Glomerular endothelial cell (primary cell): ENCODE measurements at places on chromosomes 16 and 17.

DNA sequence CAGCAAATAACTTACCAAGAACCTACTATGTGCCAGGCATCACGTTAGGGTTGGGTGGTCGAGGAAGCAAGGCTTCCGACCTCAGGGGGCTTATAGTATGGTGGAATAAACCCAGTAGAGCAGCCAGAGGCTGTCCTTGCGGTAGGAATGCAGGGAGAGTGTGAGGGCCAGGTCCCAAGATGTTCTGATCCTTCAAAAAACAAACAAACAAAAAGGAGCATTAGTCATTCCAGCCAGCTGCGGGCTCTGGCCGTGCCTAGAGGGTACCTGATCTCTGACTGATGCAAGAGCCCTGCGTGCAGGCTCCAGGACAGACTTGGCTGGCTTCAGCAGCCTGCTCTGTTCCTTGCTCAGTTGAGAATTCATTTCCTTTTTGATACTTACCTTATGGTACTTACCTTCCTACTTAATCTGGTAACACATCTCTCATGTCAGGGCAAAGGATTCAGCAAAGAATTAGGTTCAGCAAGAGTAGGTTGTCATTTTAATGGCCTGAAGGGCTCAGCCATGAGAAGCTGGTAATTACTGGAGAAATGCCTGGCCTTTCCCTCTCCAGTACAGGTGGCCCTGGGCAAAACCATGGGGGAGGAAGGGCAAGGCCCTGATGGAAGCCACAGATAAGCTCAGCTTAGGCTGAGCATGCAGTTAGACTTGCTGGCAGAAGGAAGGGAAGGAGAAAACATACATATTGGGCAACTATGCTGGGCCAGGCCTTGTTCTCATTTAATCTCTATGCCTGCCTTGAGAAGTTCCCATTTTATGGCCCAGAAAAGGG, 18.4 kb downstream of the CYB5D2 start:
- DNase-seq, result no peak

DNA sequence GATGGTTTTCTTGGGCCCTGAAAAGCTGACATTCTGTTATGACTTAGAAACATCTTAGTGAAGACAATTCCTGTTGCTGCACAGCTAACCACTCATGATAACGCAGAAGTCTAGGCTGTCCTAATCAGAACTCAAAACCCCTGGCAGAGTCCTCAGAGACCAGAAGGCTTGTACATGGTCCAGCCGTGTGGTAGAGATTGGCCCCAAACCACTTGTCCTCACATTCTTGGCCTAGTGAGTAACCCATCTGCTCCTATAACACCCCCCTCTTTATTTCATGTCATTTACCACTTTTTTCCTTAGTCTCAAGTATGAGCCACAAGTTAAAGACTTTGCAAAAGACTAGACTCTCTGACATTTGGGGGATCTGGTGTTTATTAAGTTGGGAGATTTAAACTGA, 116.5 kb upstream of the ADAMTS18 start:
- DNase-seq, result no peak

DNA sequence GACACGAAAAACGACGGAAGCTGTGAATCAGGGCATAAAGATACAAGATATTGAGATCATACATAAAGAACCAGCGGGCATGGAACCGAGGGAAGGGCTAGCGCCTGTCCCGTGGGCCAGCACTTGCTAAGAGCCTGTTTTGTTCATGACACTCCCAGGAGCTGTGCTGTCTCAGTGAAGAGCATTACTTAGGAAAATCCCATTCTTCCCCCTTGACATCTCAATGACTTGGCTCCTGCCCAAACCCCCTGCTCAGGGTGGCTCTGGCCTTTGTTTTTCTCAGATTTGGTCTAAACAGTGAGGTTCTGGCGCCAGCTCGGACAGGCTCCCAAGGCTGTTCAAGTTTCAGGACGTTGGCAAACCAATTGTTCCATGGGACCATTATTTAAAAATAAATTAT, 79.1 kb upstream of the SEC14L1 start:
- DNase-seq, result no peak

DNA sequence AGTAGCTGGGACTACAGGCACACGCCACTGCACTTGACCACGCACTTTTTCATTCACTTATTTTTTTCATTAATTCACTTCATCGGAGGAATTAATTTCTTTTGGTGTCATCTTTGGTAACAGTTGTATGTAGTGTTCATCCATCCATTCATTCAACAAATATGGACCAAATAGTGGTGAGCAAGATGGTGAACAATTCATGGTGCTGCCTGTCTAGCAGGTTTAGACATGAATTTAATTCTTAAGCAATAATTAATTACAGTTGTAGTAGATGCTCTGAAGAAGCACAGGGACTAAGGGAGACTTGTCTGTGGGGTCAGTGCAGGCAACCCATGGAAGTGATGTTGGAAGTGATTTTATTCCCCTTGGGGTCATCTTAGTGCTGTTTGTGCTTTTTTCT, 22.4 kb downstream of the GDE1 start:
- DNase-seq, result no peak

- DNase-seq, result no peak
Measured at GRCh38 chr16:89193576-89194293, 6.6 kb downstream of the SLC22A31 start.

DNA sequence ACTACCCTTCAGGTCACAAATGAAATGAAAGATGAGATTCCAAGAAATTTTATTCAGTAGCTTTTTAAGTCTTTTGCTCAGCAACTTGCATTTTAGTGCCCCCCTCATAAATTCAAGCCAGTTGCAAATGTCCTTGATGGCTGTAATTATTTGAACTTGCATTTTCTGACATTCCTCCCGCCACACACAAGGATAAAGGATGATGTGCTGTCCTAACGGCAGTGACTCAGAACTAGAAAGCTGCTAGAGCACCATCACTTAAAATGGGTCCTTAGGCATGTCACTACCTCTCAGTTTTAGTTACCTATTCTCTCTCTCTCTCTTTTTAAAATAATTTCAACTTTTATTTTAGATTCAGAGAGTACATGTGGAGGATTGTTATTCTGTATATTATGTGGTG, 306.7 kb downstream of the CNTNAP4 start:
- no peak for DNase-seq

- no peak for DNase-seq
Measured at GRCh38 chr16:24255456-24256371, at the start of gene CACNG3. Gene CACNG3 (plus strand): TSS chr16:24256335. CDS start chr16:24256755, 420 bp downstream.

DNA sequence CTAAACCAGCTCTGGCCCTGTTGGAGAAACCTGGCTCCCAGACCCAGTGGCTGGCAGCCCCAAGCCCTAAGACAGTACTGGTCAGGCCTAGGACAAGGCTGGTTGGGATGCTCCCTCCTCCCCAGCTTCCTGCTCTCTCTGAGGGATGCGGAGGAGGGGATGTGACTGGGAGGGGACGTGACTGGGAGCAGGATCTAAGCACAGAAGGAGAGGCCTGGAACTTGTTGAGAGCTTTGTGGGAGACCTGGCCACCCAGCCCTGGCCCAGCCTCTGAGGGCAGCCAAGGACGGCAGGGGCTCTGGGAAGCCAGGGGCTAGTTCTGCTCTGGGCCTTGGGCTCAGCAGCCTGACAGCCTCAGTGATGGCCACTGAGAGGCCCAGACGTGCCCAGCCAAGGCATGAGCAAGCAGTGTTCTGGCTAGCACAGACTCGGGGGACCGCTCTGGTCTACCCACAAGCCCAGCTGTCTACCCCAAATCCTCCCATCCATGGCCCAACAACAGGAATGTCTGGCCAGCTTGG, 22.8 kb downstream of the ATP6V0D1 start:
- DNase-seq, result no peak

GRCh38 chr16:9665851-9666271, 516.4 kb downstream of the GRIN2A start:
- no peak for DNase-seq

DNA sequence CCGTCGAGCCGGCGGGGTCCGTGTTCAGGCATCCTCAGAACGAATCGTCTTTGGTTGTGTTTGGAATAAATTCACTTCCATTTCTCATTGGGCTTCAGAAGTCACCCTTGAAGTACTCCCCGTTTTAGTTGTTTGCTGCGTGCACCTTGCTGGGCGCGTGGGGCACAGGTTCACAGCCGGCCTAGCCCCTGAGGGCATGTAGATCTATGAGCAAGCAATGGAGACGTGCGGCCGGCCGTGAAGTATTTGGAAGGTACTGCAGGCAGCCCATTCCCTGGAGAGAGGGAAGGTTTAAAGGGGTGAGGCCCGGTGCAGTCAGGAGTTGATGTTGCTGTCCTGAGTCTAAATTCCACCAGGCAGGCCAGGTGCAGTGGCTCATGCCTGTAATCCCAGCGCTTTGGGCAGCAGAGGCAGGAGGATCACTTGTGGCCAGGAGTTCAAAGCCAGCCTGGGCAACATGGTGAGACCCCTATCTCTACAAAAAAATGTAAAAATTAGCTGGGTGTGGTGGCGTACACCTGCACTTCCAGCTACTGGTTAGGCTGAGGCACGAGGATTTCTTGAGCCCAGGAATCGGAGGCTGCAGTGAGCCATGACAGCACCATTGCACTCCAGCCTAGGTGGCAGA, 714 bp downstream of the ACSF3 start:
- DNase-seq, result no peak

DNA sequence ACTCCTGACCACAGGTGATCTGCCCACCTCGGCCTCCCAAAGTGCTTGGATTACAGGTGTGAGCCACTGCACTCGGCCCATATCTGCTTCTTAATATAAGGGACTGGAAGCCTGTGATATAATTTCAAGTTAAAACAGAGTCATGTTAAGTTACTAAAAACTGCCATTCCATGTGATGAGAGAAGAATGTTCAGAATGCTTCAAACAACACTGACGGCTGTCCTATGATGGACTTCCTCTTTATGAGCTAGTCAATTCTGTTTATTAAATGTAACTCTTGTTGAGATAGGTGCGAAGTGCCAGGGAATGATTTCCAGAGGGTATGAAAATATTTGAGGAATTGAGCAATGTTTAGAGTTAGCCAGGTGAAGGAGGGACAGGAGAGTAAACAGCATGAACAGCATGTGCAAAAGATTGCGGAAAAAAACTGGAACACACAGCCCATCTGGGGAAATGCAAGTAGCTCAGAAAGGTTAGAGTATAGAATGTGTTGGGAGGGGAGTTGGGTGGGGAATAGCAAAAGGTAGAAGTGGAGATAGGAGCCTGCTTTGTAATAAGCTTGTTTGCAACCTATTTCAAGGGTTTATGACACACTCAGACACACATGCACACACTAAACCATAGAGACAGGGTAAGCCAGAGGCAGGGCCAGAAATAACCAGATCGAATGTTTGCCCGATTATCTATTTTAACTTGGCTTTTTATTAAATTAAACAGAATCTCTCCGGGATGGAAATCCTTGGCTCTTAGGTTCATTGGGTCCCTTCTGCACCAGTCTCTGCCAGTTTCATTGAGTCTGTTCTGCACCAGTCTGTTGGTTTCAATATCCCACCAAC, 135.6 kb upstream of the COX10 start:
- no peak for DNase-seq

- DNase-seq, result no peak
Measured at GRCh38 chr17:31492206-31492605, 100.7 kb downstream of the RAB11FIP4 start.

DNA sequence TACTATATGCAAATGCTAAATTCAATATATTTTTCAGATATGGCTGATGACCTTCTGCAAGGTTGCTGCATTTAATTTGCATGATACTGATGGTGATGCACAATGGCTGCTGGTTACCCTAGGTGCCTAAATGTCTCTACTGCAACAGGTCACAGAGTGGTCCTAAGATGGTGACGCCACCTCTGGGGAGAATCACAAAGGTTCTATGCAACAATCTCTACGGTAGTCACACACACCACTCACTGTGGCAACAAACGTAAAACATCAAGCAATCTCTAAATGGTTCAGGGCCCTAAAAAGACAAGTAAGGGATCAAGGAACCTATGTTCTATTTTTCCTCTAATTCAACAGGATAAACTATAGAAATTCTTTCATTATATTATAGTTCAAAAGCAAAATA, 293.3 kb downstream of the CEP112 start:
- no peak for DNase-seq

DNA sequence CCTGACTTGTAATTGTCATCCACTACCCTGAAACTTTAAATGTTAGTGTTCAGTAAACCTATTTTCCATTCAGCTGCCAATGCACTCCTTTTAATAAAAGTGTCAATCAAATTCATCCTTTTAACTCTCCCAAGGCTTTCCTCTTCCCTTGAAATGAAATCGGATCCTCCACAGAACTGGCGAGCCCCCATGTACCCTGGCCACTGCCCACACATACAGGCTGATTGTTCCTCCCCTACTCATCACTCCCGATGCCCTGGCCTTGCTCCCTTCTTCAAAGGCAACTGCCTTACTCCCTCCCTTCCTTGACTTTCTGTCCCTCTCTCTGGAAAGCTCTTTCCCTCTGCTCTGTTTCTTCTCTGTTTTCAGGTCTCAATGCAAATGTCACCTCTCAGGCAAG, 7.6 kb downstream of the KRT33A start:
- no peak for DNase-seq

DNA sequence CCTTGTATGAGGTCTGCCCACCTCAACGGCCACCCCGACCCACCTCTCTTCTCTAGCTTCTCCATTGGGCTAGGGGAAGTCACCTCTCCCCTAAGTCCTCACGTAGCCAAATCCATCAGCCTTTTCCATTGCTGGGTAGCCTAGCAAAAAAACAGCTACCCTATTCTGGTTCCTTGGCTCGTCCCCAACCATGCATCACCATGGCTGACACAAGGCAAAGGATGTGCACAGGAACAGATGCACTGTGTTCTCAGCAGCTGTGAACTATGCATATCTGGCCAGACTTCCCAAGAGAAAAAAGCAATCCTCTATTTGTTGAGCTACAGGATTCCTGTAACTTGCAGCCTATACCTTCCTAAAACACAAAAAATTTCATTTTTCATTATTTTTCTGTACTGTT, 22.0 kb upstream of the FLCN start:
- DNase-seq, result no peak

DNA sequence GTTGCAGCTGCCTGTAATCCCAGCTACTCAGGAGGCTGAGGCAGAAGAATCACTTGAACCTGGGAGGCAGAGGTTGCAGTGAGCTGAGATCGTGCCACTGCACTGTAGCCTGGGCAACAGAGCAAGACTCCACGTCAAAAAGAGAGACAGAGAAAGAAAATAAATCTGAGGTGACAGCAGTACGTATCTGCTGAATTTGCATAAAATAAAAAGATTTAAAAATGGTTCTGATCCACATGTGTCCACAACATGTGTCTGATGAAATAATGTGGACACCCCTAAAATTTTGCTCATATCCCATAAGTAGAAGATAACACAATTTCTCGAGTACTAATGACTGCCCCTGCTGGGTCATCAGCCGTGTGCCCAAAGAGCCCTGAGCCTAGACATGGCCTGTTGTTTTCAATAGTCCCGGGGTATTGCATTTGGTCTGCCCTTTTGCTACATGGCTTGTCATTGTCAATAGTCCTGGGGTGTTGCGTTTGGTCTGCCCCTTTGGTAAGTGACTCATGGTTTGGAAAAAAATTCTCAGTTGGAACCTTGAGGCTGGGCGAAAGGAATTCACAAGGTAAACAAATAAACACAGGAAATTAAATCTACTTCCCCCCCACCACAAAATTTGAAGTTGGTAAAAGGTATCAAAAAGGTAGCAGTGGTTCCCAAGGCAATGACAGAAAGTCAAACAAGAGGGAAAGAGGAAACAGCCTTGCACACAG, 434.6 kb upstream of the MAF start:
- DNase-seq, result no peak
